Activated CD4-positive, alpha-beta T cell treated with anti-CD3 and anti-CD28 coated beads for 36 hours (primary cell): ENCODE measurements at places on chromosomes 3 and 15. TPM values are rescaled to one million over a fixed set of nuclear protein-coding genes. Genes with fewer than 3 reads are reported as not detected.
A peak's percentile ranks its signal among the peaks of the same experiment; 100 is the strongest.

The GABRR3 gene
- total RNA-seq: not detected

The VPS8 gene
- total RNA-seq: 33.9 TPM

The NT5DC2 gene
- total RNA-seq: 59.1 TPM

The NAALADL2 gene
- 0.27 TPM for total RNA-seq

- H3K27me3 ChIP-seq: no peaks in the 10 kb centered on the region
- DNase-seq: no peak
- H3K4me1 ChIP-seq: peaks cover 8% of the 10 kb centered on the region
- no peak overlapping the region for H3K4me3 ChIP-seq
Measured at GRCh38 chr3:37435572-37435971, 261.2 kb upstream of the LRRFIP2 start.

GRCh38 chr3:8739757-8740504, 6.3 kb downstream of the CAV3 start:
- H3K4me1 ChIP-seq: no peaks in the 10 kb centered on the region
- peak; percentile 11 for DNase-seq
- H3K27me3 ChIP-seq: peaks cover 9% of the 10 kb centered on the region
- H3K27ac ChIP-seq: no peak overlapping the region

GRCh38 chr3:105398437-105398836, 31.7 kb downstream of the ALCAM start:
- H3K4me3 ChIP-seq: no peak overlapping the region
- peaks cover 2% of the 10 kb centered on the region for H3K27me3 ChIP-seq
- DNase-seq: no peak
- no peaks in the 10 kb centered on the region for H3K4me1 ChIP-seq
- H3K36me3 ChIP-seq: no peaks in the 10 kb centered on the region

DNA sequence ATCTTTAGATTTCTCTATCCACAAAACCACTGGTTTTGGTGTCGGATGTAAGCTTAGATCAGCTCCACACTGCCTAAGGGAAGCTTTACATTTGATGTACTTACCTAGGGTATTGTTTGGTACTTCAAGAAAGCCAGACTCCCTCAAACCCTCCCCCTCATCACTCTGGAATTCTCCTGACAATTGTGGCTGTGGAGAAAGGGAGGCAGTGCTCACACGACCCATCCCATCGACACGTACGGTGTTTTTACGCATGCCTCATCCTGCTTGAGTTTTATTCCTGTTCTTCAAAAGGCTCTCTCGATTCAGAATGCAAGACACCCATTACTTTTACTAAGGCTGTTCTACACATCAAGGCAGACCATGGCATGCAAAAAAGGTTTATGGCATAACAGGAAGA, 67.3 kb upstream of the ONECUT1 start:
- H3K36me3 ChIP-seq: no peaks in the 10 kb centered on the region
- H3K4me1 ChIP-seq: no peaks in the 10 kb centered on the region
- no peak overlapping the region for H3K4me3 ChIP-seq
- no peak for DNase-seq
- no peak overlapping the region for H3K27ac ChIP-seq

DNA sequence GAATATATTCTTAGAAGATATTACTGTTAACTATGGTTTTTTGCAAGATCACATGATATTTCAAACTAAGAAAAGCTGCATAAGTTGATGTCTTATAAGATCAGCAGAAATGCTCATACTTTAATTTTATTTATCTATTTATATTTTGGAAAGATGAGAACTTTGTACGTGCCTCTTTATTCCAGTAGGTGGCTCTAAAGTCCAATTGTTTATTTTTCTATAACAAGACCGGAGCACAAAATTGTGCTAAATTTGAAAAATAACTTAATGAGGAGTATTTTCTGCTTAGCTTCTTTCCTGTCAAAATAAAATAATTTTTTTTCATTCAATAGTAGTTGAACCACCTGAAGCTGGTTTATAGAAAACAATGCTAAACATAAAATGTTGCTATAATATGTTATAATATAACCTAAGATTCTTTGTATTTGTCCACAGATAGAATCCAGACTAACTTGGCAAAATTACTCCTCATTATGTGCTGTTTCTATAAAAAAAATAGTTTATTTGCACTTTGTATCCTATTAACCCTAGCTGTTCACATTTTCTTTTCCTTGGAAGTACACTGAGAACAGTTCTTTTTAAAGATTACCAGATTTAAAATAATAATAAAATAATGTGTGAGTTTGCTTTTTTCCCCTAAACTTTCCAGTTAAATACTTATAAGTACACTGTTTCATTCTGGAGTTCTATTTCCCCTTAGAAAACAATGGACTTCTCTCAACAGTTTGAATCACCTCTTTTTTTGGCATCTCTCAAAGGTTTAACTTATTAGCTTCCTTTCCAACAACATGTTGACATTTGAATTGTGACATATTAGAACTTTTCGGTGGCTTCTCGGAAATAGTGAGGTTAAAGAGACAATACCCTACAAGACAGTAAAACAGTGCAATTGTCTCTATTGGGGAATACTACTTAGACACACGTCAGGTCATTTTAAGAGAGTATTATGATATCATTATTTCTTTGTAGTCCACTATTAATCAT, 530.0 kb downstream of the MECOM start:
- no peaks in the 10 kb centered on the region for H3K36me3 ChIP-seq
- DNase-seq: no peak
- no peak overlapping the region for H3K4me3 ChIP-seq

- no peaks in the 10 kb centered on the region for H3K36me3 ChIP-seq
- DNase-seq: no peak
- H3K27me3 ChIP-seq: peaks cover 3% of the 10 kb centered on the region
- H3K27ac ChIP-seq: no peak overlapping the region
Measured at GRCh38 chr15:99536422-99537040, 29.3 kb upstream of the MEF2A start.

DNA sequence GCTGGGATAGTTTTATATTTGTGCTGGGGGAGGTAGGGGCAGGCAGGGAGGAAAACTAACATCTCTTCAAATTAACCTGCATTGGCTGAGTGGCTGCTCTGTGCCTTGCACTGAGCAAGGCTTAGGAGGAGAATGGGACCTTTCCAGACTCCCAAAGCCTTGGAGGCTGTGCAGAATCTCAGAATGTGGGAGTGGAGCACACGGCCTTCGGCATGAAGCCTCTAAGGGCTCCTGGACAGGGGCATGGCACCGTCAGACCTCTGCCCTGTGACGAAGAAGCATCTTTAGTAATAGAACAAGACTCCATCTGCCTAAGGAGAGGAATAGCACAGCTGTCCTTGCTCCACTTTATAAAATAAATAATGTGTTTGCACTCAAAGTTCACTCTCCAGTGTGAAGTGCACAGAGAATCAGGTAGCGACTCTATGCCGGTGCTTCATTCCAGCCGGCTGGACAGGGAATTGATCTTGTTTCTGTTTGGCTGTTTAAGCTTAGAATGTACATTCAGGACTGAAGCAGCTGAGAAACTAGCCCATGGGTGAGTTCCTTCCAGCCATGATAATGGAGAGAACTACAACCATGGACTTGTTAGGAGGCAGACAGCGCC, 228.5 kb upstream of the ADAMTS9 start:
- H3K27me3 ChIP-seq: no peaks in the 10 kb centered on the region
- no peak overlapping the region for H3K27ac ChIP-seq
- no peak overlapping the region for H3K4me3 ChIP-seq

GRCh38 chr3:52091586-52092270, 35.4 kb upstream of the DUSP7 start:
- no peak overlapping the region for H3K4me3 ChIP-seq
- no peaks in the 10 kb centered on the region for H3K27me3 ChIP-seq
- DNase-seq: no peak
- H3K36me3 ChIP-seq: no peaks in the 10 kb centered on the region
- H3K4me1 ChIP-seq: peaks cover 11% of the 10 kb centered on the region
- no peak overlapping the region for H3K27ac ChIP-seq

DNA sequence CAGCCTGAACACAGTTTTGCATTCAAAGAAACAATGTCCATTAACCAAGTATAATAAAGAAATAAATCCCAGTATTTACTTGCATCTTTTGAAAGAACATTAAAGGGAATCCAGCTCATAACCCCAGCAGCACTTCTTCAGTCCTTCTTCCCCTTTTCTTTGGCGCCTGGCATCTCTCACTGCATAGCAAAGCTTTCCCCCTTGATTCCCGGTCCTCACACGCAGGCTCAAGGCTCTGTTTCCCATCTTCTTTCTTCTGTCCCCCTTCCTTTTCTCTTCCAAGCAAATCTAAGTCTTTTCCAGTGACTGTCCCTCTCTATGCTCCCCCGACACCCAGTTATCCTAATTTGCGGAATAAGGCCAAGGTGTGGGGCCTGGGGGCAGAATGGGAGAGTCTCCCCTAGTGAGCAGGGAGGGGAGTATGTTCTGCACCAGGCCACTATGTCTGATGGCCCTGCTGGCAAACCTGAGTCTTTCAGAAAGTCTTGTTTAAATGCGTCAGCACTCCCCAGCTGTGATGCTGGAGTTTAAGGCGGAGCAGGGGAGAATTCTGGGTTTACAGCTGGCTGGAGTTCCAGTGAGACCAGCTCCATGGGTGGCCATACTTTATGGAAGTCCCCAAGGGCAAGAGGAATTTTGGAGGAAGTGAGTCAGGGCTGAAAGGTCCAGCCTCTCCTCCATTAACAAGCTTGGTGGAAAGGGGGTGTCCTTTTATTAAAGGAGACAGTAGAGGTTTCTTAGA, 42.1 kb downstream of the GOLGA6A start:
- no peaks in the 10 kb centered on the region for H3K27me3 ChIP-seq
- no peaks in the 10 kb centered on the region for H3K4me1 ChIP-seq
- no peak overlapping the region for H3K4me3 ChIP-seq
- DNase-seq: no peak
- peaks cover 12% of the 10 kb centered on the region for H3K36me3 ChIP-seq
- H3K27ac ChIP-seq: no peak overlapping the region

DNA sequence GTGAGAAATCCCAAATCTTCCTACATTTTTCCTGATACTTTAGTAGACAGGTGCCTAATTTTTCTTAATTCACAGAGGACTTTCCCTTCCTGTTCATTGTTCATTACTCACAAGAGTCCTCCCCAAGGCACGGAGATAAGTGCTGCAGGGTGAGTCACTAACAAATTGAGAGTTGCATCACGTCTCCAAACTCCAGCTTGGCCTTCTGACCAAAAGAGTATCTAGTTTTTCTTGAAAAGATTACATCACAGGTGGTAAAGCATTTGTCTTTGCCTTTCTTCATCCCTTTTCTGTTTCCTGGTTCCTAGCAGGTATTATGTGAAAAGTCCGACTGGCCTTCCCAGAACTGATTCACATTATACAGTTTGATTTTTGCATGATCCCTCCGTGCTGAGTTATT, 24.9 kb upstream of the RASGRP1 start:
- peak; percentile 57 for DNase-seq
- peak overlapping the region; percentile 72 for H3K27ac ChIP-seq
- peaks cover 37% of the 10 kb centered on the region for H3K4me1 ChIP-seq
- H3K4me3 ChIP-seq: no peak overlapping the region
- no peaks in the 10 kb centered on the region for H3K27me3 ChIP-seq
